T-helper 2 cell treated with Interferon-gamma antibody and Interleukin-4, amounts not matched to agents 5 μg/mL and 100 μg/mL, for 36 hours (primary cell): ENCODE measurements at places on chromosomes 6 and 20.

GRCh38 chr20:33127422-33128097 is 40.4 kb upstream of the BPIFA2 start:
- no peaks in the 10 kb centered on the region for H3K36me3 ChIP-seq
- no peak overlapping the region for H3K27ac ChIP-seq
- no peak overlapping the region for H3K4me3 ChIP-seq
- H3K27me3 ChIP-seq = peaks cover 12% of the 10 kb centered on the region
- no peaks in the 10 kb centered on the region for H3K4me1 ChIP-seq
- DNase-seq = no peak

DNA sequence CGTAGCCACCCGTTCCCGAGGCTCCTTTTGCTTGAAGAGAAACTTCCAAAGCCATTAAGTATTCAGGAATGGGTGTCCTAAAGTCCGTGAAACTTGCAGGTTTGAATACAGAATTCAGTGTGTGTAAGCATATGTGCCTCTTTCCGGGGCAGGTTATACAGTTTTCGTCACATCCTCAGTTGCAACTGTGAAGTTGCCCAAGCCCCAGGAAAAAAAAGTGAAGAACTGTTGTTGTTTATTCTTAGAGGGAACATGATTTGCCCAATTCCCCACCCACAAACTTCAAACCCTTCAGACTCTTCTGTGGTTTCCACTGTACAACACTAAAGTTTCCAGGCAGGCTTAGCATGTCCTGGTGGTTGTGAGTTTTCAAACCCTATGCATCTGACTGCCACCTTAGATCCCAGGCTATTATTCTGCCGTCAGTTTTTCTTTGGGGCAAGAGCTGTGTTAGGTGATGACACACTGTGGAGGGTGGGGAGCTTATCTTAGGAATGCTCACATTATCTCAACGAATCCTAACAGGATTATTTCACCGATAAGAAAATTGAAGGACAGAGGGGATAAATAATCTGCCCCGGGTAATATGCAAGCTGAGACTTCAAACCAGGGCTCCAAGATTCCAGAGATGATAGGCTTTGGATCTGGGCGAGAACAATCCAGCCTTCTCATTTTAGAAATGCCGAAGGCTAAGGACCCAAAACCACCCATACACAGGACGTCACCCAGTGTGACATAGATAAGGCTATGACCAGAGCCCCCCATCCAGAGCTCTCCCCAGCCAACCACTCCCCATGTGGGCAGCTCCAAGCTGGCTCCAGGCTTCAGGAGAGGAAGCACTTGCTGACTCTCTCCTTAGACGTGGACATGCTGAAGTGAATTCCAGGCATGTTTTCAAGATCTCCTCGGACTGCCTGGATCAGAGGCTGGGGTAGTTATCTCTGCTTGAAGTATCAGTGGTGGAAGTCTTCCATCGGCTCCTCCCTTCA is 81.7 kb upstream of the AFDN start:
- no peak overlapping the region for H3K4me3 ChIP-seq
- H3K27me3 ChIP-seq = peaks cover 1% of the 10 kb centered on the region
- no peaks in the 10 kb centered on the region for H3K4me1 ChIP-seq
- H3K36me3 ChIP-seq = no peaks in the 10 kb centered on the region
- no peak for DNase-seq
- H3K27ac ChIP-seq = no peak overlapping the region

DNA sequence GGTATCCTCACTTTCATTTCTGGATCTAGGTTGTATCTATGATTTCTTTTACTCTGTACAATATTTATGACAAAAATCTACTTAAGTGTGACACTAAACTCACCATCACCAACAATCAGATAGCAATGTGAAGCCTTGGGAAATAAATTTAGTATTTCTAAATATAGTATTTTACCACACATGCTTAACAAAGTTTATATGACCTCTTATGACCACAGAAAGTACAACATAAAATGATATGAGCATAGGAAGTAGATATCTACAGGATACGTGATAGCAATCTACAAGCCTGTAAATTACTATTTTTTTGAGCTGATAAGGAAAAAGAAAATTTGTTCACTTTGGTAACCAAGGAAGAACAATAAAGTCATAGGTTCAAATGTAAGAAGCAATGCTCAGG is 910.4 kb upstream of the CITED2 start:
- H3K27ac ChIP-seq = no peak overlapping the region
- DNase-seq = no peak
- H3K4me3 ChIP-seq = no peak overlapping the region
- no peaks in the 10 kb centered on the region for H3K36me3 ChIP-seq
- H3K27me3 ChIP-seq = no peaks in the 10 kb centered on the region
- no peaks in the 10 kb centered on the region for H3K4me1 ChIP-seq

DNA sequence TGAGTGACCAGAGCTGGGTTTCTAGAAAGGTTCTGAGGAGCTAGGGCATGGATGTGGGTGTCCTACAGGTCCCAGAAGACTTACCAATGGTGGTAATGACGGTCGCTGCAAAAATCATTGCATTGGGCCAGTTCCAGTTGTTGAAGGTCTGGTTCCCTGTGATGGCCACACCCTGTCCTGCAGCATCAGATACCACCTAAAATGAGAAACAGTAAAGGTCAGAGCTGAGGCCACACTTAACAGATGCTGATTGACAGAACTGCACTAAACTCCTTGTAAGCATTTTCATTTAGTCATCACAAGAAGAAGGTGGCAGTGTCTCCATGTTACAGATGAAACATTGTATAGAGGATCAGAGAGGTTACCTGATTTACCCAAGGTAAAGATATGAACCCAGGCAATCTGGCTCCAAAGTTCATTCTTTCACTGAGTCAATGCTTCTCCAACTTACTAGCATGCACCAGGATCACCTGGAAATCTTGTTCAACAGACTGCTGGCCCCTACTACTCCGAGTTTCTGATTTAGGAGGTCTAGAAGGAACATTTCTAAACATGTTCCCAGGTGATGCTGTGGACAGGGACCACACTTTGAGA is 33.4 kb downstream of the KCNK5 start:
- H3K27ac ChIP-seq = no peak overlapping the region
- no peaks in the 10 kb centered on the region for H3K27me3 ChIP-seq
- no peak overlapping the region for H3K4me3 ChIP-seq
- no peak for DNase-seq
- H3K36me3 ChIP-seq = peaks cover 26% of the 10 kb centered on the region
- H3K4me1 ChIP-seq = peaks cover 11% of the 10 kb centered on the region
